KBM-7 (cell line): ENCODE measurements at places on chromosomes 1 and 21.
A peak's percentile ranks its signal among the peaks of the same experiment; 100 is the strongest.

DNA sequence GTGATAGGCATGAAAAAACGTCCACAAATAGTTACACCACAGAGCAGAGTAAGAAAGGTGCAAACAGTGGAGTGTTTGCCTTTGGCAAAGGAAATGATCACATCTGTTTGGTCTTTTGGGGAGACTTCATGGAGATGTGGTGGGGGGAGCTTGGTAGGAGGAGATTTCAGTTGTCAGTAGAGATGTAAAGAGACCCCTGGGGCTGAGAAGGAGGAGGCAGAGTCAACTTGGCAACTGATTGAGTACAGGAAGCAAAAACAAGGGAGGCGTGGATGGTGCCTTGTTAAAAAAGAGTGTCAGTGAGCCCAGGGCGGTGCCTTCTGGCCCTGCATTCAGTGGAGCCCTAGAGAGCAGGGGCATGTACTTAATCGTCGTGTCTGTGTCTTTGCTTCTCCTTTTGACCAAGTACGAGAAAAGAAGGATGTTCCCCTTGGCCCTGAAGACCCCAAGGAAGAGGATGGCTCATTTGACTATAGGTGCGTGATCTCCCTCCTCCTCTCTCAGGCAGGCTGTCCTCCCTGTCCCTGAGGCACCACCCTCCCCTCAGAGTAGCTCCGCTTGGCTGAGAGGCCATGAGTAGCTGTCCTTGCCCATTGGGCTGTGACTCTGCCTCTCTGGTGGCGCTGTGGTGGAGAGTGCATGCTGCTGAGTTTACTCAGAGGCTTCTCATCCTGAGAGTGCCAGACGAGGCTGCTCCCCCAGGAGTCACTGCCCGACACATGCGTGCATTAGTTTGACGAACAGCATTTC is 30.4 kb upstream of the CNTN2 start:
- DNase-seq, result no peak

- DNase-seq, result no peak
Measured at GRCh38 chr1:98289311-98289710, 368.5 kb upstream of the DPYD start.

DNA sequence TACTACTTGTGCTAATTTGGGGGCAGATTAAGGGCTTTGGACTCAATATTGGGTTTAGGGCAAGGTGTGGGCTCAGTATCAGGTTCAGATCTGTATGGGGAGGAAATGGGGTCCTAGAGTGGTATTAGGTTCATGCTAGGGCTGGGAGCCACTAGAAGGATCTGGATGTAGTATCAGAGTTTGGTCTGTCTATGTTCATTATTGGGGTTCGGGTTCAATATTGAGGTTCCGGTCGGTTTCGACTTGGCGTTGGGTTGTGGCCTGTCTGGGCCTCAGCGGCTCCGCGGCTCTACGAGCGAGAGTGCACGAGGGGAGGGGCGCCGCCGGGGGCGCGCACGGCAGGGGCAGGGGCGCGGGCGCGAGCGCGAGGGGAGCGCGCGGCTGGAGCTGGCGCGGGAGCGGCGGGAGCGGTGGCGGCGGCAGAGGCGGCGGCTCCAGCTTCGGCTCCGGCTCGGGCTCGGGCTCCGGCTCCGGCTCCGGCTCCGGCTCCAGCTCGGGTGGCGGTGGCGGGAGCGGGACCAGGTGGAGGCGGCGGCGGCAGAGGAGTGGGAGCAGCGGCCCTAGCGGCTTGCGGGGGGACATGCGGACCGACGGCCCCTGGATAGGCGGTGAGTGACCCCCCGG is at the start of gene PTPRF:
Gene PTPRF, plus strand, starts transcription at position 401 of the 624 bp plus-strand sequence. CDS start 14,193 bp downstream, outside the sequence.
- peak; percentile 48 for DNase-seq

GRCh38 chr1:234750922-234751627 is 141.1 kb upstream of the IRF2BP2 start:
- DNase-seq, result no peak

GRCh38 chr21:46025113-46025770 is 43.7 kb downstream of the COL6A1 start:
- DNase-seq, result no peak

DNA sequence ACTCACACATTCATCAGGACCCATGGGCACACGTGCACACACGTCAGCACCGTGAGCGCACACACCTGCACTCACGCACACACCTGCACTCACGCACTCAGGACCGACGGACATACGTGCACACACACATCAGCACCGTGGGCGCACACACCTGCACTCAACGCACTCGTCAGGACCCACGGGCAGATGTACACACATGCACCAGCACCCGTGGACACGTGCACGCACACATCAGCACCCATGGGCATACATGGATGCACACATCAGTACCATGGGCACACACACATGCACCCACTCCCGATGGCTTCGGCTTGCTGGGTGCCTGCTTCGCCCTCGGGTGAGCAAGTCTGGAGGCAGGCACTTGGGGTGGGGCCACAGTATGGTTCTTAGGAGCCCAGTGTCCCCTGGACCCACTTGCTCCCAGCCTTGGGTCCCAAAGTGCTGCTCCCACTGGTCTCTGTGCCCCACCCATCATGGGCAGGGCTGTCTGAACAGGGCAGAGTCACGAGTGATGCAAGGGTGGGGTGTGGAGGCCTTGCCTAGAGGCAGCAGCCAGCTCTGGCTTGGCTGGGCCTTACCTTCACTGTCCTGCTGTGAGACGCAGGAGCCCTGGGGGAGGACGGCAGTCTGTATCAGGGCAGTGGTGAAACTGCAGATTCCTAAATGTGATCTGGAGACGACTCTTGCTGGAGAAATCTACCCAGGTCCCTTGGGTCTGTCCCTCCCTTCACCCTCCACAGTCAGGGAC is 49.8 kb downstream of the SKI start:
- DNase-seq, result no peak

GRCh38 chr21:41677671-41678015 is 89.2 kb downstream of the RIPK4 start:
- DNase-seq, result no peak

GRCh38 chr1:24233684-24234600 is 46.9 kb upstream of the IFNLR1 start:
- DNase-seq, result no peak

DNA sequence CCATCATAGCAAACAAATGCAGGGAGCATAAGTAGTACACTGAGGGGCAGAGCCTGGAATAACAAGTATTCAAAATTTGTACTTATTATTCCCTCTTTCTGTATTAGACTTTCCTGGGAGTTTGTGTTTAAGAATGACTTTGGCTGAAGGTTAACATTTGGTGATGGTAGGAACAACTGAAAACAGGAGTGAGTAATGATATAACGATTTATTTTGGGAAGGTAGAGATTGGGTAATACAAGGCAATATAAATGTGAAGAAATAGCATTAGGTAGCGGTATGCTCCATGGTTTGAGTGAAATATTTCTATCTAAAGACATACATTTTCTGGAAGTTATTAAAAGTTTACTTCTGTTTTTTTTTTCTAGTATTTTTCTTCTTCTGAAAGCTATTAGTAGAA is 18.5 kb upstream of the C1orf21 start:
- DNase-seq, result no peak

DNA sequence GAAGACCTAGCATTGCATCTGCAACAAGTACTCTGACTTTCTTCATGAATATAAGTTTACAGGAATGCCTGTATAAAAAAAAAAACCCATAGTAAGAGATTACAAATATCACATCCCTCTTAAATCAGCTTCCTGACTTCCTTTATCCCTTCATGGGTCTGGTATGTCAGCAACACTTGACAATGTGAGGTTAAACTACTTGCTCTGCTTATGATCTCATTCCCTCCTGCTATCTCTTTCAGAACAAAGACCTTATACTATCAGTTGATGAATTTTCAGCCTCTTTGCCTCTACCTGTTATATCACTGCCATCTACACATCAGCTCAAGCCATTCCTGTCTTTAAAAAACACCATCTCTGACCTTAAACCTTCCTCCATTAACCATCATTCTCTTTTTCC is 130.9 kb upstream of the SAMSN1 start:
- peak; percentile 26 for DNase-seq

DNA sequence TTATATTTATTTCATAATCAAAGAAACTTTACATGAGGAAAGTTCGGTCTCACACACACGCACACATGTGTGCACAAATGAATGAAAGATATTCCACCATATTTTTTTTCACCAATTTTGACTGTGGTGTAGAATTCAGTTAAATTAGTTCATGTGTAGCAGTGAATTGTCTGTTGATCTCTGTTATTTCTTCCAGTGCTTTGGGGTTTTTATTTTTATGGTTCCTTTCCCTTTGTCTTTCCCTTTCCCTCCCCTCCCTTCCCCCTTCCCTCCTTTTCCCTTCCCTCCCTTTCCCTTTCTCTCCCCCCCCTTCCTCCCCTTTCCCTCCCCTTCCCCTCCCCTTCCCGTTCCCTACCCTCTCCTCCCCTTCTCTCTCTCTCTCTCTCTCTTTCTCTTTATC is 8.9 kb downstream of the RYR2 start:
- no peak for DNase-seq

- DNase-seq, result peak; percentile 79
Measured at GRCh38 chr1:32536117-32536516, 3.1 kb upstream of the ZBTB8A start.

GRCh38 chr1:71240656-71241055 is 159.8 kb upstream of the ZRANB2 start:
- DNase-seq, result no peak

DNA sequence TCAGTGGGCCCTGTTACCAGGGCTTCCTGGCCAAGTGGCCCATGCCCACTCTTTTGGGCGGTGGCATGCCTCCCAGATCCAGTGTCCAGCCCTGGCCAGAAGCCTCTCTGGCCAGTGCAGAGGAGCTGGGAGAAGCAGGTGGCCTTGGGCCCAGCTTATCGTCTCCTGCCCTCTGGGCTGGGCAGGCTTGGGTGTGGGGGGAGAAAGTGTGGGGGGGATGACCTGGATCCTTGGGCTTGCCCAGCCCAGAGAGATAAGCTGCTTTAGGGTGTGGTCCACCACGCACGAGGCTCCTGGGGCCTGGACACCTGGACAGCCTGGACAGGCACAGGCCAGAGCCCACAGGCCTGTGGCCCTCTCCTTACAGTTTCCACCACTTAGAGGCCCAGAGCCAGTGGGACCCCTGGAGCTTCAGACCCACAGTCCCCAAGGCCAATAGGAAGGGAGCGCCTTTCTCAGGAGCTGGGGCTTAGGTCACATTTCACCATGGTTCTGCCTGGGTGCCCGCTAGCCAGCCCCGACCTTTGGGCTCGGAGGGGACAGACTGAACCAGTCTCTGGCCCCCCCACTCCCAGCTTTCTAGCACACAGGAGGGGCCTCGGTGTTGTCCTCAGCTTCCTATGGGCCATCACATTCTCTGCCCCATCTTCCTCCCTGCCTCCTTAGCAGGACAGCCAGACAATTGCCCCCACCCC is 1.8 kb downstream of the ESPN start:
- DNase-seq, result no peak

GRCh38 chr1:43564551-43565348 is 34.1 kb downstream of the PTPRF start:
- DNase-seq, result no peak

DNA sequence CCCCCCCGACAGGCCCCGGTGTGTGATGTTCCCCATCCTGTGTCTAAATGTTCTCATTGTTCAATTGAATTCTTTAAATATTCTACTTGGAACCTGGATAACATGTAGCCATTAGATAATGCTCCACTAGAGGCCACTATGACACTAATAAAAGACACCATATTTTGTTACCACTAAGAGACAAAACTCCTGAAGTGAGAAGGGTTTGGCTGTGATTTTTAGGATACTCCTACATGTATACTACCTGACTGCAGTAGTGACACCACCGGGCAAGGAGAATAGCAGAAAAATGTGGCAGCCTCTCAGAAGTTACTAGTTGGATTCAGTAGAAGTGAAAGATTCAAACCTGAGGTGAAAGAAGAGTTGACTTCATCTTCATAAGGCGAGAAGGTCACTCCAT is 36.0 kb downstream of the F5 start:
- peak; percentile 57 for DNase-seq

GRCh38 chr21:15552914-15553494 is 176.8 kb upstream of the USP25 start:
- DNase-seq, result peak; percentile 58

DNA sequence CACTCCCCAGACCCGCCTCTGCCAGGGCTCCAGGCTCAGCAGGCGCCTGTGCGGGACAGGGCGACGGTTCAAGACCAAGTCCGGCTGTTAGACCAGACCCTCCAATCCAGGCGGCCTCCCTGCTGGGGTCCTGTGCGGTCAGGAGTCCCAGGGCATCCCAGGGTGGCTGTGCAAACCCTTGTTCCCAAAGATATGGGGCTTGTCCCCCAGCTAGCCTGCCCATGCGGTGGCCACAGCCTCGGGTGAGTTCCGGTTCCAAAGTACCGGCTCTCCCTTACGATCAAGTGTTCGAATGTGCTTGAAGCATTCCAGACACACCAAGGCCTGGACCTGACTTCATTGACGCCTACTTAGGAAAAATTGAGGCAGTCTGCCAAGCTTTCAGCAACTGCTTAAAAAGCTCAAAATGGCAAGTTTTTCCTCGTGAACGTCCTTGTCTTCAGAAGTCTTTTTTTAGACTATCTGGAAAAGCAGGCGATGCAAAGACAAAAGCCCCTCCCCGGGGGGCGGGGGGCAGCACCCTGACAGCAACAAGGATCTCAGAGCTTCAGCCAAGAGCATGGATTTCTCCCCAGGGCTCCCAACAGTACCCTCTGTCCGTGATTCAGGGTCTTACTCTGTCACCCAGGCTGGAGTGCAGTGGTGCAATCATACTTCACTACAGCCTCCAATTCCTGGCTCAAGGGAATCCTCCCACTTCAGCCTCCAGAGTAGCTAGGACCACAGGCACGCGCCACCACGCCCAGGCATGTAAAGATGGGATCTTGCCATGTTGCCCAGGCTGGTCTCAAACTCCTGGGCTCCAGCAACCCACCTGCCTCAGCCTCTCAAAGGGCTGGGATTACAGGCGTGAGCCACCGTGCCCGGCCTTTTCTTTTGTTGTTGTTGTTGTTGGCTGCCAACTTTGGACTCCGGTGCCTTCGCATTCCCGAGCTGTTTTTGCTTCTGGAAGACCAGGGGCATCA is 2.3 kb downstream of the FAAP20 start:
- DNase-seq, result no peak

DNA sequence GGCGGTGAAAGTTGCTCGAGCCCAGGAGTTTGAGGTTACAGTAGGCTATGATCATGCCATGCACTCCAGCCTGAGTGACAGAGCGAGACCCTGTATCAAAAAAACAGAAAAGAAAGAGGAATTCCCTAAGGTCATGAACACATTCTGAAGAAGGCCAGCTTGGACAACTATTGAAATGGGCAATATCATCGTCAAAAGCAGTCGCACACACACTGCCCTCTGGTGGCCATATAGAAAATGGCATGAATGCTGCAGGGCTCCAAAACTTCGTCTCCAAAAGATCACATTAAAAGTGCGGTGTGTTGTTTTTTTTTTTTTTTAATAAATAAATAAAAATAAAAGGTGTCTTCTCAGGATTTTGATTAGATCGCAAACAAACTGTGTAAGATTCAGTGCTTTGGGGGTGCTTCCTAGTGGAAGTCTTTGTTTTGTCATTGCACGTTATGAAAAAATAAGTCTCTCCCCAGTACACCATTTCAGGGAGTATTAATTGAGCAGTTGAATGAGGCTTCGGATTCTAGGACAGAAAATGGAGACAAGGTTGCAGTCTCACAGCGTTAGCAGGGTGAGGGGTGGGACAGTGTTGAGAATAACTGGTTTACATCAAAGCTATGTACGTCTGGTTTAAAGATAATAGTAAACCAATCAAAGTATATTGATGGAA is 87.5 kb upstream of the FMN2 start:
- peak; percentile 49 for DNase-seq
